ENCODE measurements at places on chromosomes 2 and 18.

GRCh38 chr2:189014449-189015138 lies 40.4 kb downstream of the COL3A1 start:
- DNase-seq: no peak

- DNase-seq: no peak
Observed at GRCh38 chr2:164746713-164747112, 94.9 kb downstream of the COBLL1 start.

DNA sequence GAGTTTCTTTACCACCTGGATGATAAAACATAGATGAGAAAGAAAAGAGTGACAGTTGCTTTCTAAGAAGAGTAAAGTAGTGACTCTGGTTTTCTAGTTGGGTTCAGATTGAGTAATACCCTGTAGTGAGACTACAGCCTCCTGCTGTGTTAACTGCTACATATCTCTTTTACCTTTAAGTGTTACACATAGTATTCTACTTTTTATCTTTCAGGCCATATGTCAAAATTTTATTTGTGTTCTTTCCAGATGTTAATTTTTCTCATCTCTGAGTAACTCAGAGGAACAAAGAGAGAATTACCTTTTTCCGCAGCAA lies 348.2 kb downstream of the CTNNA2 start:
- no peak for DNase-seq

DNA sequence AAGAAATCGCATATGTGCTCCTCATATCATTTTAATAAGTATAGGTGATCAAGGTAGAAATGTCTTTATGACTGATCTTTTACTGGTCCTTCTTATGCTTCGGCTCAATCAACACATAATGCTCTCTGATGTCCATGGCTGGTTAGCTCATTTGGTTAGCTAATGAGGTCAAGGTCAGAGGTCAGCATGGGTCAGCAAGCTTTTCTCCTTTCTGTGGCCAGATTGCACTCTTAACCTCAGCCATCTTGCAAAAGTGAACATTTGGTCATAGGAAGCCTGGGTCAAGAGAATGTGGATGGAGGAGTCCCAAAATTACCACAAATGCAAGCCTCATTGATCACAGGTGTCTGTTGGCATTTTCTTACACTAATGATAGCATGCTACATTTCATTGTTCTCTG lies 35.4 kb upstream of the DARS1 start:
- DNase-seq: no peak

GRCh38 chr2:217162533-217162932 lies 302.7 kb upstream of the TNP1 start:
- no peak for DNase-seq

GRCh38 chr2:34899079-34899478 lies 1300.0 kb upstream of the FAM98A start:
- DNase-seq: no peak

DNA sequence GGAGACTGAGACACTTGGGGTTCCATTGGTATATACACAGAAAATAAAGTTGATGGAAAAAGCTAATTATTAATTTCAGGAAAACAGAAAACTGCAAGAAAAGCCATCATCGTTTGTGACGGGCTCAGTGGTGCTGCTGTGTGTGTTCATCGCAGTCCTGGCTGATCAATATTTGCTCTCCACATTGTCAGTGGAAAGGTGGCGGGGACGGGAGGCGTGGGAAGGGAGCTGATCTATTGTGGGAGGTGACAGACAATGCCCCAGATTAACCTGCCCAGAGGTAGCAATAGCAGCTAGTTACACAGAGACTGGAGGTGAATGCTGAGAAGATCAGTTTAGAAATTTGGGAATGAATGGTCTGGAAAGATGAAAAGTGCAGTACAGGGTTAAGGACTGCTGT lies 50.0 kb upstream of the CTDP1 start:
- no peak for DNase-seq

GRCh38 chr2:108404784-108405397 lies 27.1 kb downstream of the SULT1C4 start:
- no peak for DNase-seq

GRCh38 chr2:100317634-100318033 lies 4.7 kb downstream of the LONRF2 start:
- DNase-seq: no peak

GRCh38 chr2:198144660-198145059 lies 340.3 kb downstream of the PLCL1 start:
- no peak for DNase-seq

DNA sequence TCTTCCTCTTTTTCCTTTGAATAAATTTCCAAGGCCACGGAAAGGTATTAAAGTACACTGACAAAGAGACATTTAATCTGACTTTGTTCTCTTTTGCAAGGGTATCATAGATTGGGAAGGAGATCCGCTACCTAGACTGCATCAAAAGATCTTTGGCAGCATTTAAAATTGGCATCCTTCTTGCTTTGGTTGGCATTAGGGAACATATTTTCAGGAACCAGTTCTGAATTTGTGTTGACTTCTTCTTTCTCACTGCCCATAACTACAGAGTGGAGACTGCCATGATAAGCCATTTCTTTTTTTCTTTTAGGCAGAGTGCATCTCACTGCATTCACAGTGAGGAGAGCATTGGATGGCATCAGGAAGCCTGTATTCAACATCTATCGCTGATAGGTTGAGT lies 83.4 kb downstream of the DOCK10 start:
- DNase-seq: no peak

GRCh38 chr2:234491897-234492296 lies 5.0 kb downstream of the ARL4C start:
- DNase-seq: no peak

DNA sequence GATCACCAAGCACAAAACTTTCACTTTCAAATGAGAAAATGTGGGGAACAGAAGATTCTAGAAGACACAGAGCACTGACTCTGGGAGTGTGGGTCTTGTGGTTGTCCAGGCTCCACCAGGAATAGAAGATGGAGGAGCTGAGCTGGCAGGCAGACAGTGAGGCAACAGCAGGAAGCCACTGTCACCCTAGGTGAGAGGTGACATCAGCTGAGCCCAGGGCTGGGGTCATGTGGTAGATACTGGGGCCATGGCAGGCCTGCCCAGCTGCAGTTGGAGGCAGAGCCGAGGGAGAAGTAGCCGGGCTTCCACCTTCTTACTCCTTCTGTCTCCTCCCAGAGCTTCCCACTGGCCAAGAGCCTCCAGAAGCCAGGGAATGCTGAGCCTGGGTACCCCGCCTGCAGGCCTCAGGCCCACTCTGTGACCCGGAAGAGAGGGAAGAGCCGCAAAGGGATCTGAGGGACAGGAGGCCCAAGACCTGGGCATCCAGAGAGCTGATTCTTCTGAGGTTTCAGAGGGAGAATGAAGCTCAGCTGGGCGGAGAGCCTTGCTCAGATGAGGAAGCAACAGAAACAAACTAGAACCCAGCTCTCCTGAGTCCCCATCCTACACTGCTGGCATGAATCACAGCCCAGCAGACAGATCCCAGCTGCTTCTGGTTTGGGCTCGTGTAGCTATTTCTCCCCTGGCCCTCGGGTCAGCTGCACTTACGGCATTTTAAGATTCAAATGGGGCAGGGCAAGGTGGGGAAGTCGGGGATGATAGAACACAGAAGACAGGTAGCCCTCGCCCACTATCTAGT lies 39.8 kb upstream of the ASAP2 start:
- no peak for DNase-seq

DNA sequence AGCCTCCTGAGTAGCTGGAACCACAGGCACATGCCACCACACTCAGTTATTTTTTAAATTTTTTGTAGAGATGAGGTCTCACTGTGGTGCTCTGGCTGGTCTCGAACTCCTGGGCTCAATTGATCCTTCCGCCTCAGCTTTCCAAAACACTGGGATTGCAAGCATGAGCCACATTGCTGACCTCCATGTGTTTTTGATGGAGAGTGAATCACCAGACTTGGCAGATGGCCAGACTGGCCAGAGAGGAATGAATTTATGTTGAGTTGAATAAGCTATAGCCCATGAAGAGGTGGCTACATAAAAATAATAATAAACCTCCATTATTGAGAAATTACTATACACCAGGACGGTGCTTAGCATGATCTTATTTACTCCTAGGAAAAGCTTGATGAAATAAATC lies 91.5 kb downstream of the MREG start:
- DNase-seq: no peak

GRCh38 chr2:108635630-108636354 lies 83.5 kb upstream of the RANBP2 start:
- DNase-seq: no peak

GRCh38 chr2:21039979-21040467 lies 3.9 kb downstream of the APOB start:
- DNase-seq: no peak

DNA sequence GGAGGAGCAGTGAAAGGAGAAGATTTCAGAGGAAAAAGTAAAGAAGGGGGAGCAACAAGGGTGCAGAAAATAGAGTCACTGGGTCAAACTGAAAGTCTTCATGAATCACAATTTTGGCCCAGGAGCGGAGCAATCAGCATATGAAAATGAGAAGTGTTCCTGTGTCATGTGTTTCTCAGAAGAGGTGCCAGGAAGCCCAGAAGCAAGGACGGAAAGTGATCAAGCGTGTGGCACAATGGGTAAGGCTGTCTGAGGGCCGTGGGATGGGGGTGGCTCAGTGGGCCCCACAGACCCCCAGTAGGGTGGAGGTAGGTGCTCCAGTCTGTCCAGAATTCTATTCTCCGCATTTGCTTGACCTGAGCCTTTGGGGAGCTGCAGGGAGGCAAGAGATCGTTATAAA lies 44.2 kb downstream of the SP140 start:
- no peak for DNase-seq

DNA sequence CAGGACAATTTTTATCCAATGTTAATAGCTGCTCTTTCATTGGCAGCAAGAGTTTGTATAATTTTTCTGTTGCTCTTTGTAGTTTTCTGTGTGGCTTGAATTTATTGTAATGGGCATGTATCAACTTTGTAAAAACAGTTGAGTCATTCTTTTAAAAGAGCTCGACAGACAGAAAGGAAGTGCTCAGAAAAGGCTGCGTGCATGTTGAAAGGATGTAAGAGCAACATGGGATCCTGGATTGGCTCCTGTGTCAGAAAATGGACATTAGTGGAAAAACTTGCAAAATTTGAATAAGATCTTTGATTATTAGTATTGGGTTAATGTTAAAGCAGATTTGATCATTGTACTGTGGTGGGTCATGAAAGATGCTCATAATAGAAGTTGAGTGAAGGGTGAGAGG lies 93.3 kb upstream of the CDC42EP3 start:
- no peak for DNase-seq

GRCh38 chr2:118539290-118539689 lies 308.2 kb downstream of the EN1 start:
- no peak for DNase-seq

- DNase-seq: no peak
Observed at GRCh38 chr2:109279243-109279860, 150.3 kb downstream of the SH3RF3 start.

- no peak for DNase-seq
Observed at GRCh38 chr2:174870787-174871186, 106.5 kb upstream of the CHRNA1 start.

DNA sequence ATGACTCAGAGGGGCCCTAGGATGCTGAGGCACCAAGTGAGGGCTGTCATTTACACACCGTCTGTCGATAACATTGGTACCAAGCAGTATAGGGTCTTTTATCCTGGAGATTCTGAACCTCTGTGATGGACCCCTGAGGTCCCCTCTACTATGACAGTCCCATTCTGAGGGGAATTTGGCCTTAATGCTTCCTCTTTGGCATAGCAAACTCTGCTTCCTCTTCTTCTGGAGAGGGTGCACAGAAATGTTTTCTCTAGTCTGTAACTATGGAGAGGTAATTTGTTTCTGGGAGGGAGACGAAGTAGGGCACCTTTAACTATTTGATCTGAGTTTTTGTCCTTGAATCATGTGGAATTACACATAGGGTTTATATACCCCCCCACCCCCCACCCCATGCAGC lies 44.8 kb downstream of the INPP4A start:
- no peak for DNase-seq

DNA sequence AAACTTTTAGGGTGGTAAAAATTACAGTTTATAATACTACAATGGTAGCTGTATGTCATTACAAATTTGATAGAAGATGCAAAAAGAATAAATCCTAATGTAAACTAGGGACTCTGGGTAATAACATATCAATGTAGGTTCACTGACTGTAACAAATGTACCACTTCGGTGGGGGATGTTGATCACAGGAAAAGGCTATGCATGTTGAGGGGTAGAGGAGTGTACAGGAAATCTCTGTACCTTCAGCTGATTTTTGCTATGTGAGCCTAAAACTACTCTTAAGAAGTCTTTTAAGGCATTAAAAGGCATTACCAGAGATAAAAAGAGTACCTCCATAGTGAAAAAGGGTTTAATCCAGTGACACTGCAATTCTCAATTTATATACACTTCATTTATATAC lies 25.0 kb downstream of the TRIP12 start:
- no peak for DNase-seq

DNA sequence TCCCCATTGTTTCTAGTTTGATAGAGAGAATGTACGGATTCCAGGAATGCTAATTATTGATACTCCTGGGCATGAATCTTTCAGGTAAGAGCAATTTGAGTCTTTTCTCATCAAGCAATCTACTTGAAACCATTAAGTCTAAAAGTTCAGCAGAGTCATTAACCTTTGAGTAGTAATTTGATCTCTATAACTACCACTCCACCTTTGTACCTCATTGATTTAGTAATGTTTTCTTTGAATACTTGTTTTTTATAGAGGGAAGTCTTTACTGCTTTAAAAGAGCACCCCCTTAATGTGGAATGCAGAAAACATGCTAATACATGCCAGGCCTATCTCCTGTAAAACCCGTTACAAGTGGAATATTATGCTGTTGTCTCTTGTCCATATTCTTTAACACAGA lies 45.0 kb downstream of the EIF5B start:
- DNase-seq: no peak

GRCh38 chr18:10020171-10020570 lies 106.4 kb downstream of the VAPA start:
- DNase-seq: no peak

DNA sequence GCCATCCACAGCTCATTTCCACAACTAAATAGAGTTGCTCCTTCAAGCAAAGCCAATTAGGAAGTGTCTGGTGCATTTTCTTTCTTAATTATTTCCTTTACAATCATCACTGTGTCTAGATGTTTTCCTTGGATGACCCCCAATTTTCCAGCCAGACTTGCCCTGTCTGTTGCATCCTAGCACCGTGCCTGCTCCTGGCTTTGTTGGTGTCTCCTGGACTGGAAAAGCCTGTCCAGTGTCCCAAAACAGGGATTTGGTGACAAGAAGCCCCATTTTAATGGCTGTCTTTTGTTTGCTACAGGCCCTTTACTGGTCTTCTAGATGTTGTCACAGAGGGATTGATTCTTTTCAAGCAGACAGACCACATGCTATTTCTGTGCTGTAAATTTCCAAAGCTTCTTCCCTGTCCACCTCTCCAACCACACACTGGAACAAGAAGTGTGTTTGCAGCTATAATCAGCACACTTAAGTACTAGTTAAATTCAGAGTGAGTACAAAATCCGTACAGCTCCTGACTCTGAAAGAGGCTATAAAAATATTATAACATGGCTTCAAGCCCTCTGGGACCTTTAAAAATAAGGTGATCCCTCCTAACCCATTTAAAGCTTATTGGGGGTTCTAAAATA lies 38.4 kb downstream of the RNF144A start:
- no peak for DNase-seq

DNA sequence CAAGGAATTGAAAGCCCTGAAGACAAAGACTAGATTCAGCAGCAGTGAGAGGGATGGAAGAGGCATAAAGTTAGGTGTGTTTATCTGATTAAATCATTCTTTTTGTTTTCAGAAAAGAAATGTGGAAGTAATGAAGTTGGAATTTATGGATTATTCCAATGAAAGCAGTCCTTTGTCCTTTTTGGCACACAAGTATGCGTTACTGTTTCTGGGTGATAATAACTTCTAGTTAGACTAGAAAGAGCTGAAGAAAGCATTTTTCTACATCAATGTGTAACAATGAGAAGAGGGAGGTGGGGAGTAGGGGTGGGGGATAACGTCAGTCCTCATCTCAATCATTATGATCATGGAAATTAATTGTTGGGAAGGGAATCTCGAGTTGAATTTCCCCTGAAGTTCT lies 53.0 kb downstream of the AQP4 start:
- no peak for DNase-seq

Measured in activated T-cell treated with anti-CD3 and anti-CD28 coated beads for 4 hours (primary cell).